Activated CD8-positive, alpha-beta memory T cell treated with anti-CD3 and anti-CD28 coated beads, Interleukin-2, amount 50 U/mL, for 48 hours (primary cell): ENCODE measurements at places on chromosomes 2 and 18.

DNA sequence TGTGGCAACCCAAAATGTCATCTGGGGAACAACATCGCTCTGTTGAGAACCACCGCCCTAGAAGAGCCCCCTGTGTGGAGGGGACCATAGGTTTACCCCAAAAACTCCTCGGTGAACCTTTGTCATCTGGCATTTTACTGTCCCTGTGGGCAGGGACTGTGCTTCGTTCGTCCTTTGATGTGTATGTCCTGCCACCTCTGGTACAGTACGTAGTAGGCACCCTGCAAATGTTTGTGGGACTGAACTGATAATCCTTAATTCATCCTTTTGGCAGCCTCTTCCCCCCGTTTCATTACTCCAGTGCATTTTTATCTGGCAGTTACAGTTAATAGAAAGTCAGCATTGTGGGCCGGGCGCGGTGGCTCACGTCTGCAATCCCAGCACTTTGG is 728 bp downstream of the NAPG start:
- DNase-seq: no peak

DNA sequence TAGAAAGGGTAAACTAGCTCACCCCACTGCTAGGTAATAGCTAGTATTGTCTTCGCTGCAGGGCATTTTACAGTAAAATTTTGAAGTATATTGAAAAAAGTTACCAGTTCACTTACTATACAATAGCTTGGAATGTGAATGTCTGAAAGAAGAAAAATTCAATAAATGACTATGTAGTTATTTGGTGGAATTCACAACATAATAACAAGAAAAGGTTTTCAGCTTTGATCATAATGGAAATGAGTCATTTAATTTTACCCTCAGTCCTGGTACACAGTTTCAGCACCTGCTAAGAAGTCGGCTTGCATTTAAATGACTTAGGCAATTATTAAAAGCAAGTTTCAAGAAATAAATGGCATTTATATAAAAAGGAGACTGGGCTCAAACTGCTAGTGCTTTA is 90.4 kb downstream of the NUP35 start:
- no peak for DNase-seq

GRCh38 chr18:61503688-61504087 is 170.5 kb downstream of the CDH20 start:
- no peak for DNase-seq

DNA sequence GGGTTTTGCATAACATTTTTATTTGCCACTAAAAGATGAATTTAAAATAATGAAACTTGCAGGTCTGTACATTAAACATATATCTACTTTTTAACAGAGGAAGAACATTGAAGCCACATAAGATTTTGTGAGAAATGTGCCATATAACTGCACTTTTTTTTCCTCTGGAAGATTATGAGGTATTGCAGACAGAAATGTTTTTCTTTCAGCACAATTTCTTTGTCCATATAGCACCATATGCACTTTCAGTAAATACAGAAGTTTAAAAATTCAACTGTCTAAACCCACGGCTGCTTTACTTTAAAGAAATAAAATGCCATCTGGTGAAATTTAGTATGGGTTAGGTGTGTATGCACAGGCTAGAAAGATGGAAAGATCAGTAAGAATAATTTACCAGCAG is 470 bp upstream of the FAP start:
- no peak for DNase-seq

- DNase-seq: no peak
These were observed 674.3 kb downstream of the ERBB4 start for GRCh38 chr2:211864328-211864727.

DNA sequence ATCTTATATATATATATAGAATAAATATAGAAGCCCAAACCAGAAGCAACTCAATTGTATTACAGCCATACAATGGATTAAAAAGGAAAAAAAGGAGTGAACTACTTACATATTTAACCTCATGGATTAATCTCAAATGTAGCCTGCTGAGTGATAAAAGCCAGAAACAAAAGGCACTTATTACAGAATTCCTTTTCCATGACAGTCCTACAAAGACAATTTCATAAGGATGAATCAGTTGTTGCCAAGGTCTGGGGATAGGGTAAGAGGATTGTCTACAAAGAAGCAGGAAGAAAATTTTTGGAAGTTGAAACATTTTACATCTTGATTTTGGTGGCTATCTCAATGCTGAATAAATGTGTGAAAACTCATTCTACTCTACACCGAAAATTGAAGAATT is 103.9 kb upstream of the DCC start:
- DNase-seq: no peak

DNA sequence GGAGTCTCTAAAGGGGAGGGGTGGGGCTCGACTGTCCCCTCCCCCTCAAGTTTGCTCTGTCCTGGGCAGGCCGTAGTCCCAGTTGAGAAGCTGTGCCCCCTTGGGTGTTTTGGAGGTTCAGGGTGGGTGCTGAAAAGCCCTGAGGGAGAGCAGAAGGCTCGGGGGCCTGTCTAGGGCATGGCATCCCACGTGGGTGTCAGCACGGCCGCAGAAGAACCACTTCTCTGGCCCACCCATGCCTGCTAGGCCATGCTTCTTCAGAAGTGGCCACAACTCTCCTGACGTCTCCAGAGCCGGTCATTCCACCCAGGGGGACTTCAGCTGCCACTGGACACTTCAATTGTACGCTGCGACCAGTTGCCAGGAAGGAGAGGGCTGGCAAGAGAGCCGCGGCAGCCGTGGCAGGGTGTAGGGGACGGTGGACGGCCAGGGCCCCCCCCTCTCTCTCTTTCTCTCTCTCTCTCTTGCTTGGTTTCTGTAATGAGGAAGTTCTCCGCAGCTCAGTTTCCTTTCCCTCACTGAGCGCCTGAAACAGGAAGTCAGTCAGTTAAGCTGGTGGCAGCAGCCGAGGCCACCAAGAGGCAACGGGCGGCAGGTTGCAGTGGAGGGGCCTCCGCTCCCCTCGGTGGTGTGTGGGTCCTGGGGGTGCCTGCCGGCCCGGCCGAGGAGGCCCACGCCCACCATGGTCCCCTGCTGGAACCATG is at the start of gene INPP5D:
Gene INPP5D, plus strand, starts transcription at position 546 of the 704 bp plus-strand sequence. Its CDS starts 137 bp downstream, at position 683.
- peak; percentile 80 for DNase-seq

- DNase-seq: no peak
These were observed 32.8 kb downstream of the ZNF892 start for GRCh38 chr2:95240091-95240490.

GRCh38 chr18:7459851-7460770 is 107.0 kb upstream of the PTPRM start:
- no peak for DNase-seq

DNA sequence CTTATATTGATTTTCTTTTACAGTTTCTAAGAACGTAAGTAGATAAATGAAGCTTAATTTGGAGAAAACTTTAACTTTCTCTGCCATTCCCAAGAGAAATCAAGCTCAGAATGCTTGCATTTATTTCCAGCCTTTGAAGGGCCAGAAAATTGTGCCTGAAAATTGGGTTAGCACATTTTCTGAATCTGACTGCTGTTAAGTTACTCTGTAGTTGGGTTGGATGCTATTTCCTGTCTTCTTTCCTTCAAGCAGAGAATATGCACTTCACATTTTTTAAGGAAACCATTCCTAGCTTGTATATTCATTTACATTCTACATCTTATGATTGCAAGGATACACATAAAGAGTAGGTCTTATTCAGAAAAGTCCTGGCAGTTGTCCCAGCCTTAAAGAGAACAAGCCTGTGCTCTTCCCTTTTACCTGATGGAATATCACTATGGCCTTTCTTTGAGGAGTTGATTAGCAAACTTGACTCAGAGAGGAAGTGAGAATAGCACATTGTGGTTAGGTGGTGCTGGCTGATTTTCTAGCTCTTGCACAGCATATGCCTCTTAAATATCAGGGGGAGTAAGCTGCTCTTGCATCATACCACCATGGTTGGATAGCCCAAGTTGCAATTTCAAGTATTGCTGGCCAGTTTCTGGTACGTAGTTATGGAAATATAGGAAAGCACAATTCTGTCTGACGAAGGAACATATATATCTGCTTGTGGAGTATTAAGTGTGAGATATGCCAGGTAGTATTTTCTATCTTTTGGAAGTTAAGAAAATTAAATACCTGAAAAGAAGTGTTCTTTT is 133.7 kb downstream of the COMMD1 start:
- DNase-seq: no peak

DNA sequence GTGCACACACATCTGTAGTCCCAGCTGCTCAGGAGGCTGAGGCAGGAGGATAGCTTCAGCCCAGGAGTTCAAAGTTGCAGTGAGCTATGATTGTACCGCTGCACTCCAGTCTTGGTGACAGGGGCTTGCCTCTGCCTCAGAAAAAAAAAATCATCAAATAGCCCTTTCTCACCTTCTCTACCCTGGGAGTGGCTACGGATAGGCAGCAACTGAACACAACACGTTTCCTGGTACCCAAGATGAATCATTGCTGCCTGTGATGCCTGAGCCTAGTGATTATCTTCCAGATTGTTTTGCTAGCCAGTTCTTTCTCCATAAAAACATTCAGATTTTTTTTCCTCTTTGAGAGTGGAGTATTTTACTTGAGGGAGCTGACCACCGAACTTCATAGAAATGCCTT is 13.5 kb downstream of the INPP4A start:
- no peak for DNase-seq

- DNase-seq: no peak
These were observed 224.5 kb downstream of the SP3 start for GRCh38 chr2:173740639-173741038.

DNA sequence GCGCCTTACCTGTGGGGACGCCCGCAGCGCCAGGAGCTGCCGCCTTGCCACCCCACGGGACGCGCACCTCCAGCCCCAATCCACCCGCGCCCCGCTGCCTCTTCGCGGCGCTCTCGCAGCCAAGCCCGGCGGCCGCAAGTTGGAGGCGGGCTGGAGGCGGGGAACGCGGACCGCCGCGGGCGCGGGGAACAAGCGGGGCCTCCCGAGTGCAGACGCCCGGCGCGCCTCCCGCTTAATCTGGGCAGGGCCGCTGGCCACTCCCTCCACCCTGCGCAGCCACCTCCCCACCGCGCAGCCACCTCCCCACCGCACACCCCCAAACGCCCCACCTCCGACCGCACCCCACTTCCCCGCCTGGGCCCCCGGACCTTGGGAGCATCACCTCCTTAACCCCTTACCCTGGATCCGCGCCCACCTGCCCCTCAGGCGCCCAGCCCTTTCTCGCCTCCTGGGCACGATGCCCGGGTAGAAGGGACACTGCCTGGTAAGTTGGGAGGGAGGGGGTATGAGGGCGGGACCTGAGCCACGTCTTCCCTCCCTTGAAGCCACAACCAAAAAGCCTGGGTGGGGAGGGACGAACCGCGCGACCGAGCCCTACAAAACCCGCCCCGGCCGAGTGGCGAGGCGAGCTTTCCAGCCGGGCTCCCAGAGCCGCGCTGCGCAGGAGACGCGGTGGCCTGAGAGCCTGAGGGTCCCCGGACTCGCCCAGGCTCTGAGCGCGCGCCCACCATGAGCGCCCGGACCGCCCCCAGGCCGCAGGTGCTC is at the start of the genes COL4A3 and COL4A4:
Gene COL4A3, plus strand, starts transcription at position 627 of the 765 bp plus-strand sequence. Its CDS starts 103 bp downstream, at position 730.
Gene COL4A4, minus strand, starts transcription at position 208 of the 765 bp plus-strand sequence. CDS start 16,722 bp downstream, outside the sequence.
- peak; percentile 53 for DNase-seq

DNA sequence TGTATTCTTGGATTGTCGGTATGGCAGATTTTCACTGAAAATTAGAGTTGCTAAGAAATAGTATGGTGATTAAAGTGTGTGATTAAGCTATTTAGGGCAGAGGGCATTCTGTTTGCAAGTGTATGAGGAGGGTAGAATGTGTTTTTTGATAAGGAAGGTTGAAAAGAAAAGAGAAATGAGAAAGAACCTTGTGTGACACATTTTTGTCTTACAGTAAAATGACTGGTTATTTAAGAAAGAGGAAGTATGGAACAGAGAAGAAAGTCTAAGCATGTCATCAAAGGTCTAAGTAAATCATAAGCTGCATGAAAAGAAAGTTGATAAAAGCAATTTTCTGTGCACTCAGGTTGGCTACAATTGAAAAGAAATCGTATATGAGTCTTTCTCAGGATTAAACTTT is 5.2 kb upstream of the RSAD2 start:
- DNase-seq: no peak

GRCh38 chr2:27240406-27240805 is 22.4 kb downstream of the SLC30A3 start:
- DNase-seq: no peak

- DNase-seq: no peak
These were observed 15.6 kb downstream of the ATOH8 start for GRCh38 chr2:85769236-85769982.

GRCh38 chr18:23591011-23591410 is 4.7 kb upstream of the NPC1 start:
- DNase-seq: no peak

DNA sequence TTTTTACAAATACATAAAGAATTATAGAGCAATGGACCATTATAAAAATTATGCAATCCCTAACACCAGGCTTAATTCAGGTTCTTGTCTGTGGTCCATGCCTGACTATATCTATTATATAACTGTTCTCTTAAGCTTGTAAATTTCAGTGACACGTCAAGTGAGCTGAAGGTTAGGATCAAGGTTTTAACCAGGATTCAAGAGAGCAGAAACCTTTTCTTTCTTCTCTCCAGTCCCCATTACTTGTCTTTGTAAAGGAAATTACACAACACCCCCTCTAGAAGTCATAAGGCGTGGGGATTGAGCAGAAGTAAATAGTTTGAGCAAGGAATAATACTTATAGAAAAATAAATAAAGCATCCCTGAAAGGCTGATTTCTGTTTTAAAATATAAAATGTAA is 122.0 kb downstream of the ZNF521 start:
- no peak for DNase-seq

GRCh38 chr2:164840930-164841718 is 499 bp downstream of the COBLL1 start:
- DNase-seq: peak; percentile 59
